ENCODE measurements at places on chromosomes 4 and X.
A peak's percentile ranks its signal among the peaks of the same experiment; 100 is the strongest.

DNA sequence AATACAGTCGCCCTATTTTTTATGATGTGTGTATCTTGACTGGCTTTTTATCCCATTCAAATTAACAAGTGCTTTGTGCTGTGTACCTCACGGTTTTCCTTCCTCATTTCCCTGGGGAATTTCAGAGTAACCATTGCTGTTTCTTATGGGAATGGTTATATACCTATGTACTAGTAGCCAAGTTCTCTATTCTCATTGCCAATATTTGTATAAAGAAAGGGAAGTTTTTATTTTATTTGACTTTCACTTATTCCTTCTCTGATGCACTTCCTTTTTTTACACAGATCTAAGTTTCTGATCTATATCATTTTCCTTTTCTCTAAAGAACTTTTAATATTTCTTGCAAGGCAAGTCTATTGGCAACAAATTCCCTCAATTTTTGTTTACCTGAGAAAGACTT lies 181.3 kb downstream of the SOWAHB start:
- no peak for DNase-seq

DNA sequence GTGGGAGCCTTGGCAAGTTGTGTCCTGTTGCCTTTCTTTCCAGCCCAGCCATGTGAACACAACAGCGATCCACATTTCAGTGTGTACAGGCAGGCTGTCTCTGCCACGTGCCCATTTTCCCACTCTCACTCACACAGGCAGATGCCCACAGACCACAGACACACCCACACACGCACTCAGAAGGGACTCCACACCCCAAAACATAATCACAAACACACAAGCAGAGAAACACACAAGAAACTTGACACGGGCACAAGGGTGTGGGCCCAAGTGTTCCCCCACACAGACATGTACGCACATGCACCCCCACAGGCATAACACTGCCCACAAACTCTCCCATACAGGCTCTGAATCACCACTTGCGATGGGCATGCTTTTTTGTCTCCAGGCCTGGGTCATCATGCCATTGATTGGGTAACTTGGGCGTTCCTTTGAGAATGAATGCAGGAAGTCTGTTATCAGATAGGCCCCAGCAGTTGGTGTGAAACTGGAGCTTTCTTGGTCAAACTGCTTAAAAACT lies 84.3 kb downstream of the NBDY start:
- no peak for DNase-seq

DNA sequence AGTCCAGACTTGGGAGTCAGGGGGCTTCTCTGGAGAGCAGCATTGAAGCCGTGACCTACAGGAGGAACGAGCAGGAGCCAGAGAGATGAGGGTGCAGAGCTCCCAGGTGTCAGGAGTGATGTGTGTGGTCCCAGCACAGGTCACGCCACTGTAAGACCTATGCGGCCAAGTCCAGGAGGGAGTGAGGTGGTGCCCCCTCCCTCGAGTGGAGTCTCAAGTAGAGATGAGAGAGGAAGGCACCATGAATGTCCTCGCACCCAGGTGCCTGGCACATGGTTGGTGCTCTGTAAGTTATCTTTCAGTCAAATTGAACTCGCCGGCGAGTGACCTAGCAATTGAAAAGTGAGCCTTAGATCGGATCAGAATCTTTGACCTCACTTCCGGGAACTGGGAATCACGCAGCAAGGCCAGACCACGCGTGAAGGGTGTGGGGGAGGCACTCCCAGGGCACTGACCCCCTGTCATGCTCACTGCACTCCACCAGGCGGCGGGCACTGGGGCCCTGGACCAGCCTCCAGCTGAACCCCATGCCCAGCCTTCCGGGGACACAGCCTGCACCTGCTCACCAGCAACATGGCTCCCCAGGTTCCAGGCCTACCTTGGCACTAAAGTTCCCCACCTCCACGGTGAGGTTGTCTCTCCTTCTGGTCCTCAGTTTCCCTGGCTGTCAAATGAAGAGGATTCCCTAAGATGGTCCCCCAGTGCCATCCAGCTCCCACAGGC lies 127.4 kb downstream of the HMX1 start:
- peak; percentile 47 for DNase-seq

GRCh38 chr4:80263541-80264351 lies 2.7 kb upstream of the FGF5 start:
- peak; percentile 63 for DNase-seq

DNA sequence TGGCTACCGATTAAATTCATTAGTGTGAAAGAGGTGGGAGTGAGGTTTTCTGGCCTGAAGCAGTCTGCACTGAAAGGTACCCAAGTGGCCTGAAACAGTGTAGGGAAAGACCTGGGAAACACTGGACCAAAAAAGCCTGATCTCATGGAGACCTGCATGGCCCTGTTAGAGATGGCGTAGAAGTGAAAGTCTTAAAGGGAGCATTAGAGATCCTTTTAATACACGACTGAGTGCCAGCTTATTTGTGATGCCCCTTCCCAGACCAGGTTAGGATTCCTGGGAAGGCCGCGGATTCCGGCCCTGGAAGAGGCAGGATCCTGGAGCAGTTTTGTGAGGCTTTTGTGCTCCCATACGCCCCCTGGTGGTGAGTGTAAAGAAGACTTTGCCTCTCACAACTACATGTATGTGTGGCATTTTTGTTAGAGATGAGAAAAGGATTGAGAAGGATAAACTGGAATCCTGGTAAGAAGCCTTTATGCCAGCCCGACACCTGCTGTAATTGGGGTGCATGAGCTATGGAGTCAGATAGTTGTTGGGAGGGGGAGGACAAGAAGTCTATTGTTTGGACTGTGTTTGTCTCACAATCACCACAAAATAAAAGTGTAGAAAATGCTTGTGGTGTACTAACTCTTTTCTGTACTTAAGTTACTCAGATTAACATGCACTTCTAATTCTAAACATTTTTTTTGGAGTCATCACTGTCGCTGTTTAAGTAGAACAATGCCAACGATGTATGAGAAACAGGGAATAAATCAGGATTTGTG lies 54.0 kb downstream of the JADE1 start:
- DNase-seq = peak; percentile 85

DNA sequence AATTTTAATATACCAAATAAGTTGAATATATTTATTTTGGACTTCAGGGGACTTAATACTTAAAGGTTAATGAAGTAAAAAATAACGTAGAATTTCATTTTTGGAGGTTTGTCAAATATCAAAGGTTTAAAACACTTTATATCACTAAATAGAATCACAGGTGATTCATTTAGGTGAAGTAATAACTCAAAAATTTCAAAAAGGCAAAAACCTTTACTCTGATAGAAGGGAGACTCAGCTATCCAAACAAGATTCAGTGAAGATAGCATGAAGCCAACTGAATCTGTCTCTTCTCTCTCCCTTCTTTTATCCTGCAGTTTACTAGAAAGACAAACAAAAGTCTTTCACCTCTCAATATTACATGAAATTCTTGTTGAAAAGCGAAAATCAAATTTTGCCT lies 110.2 kb upstream of the CYSLTR1 start:
- DNase-seq = no peak

- no peak for DNase-seq
Measured at GRCh38 chrX:44400588-44400987, 57.1 kb upstream of the EFHC2 start.

DNA sequence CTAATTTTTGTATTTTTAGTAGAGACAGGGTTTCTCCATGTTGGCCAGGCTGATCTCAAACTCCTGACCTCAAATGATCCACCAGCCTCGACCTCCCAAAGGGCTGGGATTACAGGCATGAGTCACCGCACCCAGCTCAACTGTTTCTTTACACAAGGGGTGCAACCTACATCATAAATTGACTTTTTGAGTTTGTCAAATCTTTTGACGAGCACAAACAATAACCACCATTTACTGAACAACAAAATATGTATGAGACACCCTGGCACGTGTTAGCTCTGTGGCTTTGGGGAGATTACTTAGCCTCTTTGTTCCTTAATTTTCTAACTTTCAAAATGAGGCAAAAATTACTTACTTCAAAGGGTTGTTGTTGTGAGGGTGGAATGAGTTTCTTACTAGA lies 23.5 kb upstream of the SLC34A2 start:
- DNase-seq = no peak

- DNase-seq = no peak
Measured at GRCh38 chr4:185421366-185422124, 4.2 kb downstream of the UFSP2 start.

GRCh38 chr4:146978641-146979040 lies 33.0 kb upstream of the TTC29 start:
- no peak for DNase-seq

DNA sequence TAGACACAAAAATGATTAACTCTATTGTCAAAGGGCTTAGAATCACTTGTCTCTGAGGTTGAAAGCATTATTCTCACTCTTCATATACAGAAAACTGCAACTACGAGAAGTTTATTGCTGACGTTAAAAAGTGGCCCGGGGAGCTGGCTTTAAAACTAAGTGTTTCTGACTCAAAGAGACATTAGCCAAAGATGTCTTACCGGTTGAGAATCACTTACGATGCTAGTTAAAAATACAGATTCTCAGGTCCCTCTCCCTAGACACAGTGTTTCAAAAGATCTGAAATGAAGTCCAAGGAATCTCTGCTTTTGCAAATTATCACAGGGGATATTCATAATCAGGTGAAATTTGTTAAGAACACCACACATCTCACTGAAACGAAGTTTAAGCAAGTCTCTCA lies 1.2 kb downstream of the GNPDA2 start:
- no peak for DNase-seq

DNA sequence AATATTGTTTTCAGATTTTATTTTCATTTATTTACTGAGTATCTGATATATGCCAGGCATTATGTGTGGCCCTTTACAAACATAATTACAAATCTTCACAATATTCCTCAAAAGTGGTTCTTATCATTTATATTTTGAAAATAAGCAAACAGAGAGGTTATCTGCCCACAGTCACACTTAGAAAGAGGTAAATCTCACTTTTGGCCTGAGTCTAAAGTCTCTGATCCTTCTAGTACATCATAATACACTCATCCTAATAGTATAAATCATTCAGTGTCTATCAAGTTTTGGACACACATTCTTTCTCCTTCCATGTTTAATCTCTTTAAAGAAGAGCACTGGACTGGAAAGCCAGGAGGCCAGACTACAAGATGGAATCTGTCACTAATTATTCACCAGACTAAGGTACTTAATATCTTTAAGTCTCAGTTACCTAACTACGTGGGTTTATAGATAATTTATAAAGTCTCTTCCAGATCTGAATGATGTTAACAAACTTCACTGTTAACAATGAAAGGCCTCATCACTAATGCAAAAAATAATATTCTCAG lies 281.3 kb downstream of the PPP3CA start:
- DNase-seq = no peak

DNA sequence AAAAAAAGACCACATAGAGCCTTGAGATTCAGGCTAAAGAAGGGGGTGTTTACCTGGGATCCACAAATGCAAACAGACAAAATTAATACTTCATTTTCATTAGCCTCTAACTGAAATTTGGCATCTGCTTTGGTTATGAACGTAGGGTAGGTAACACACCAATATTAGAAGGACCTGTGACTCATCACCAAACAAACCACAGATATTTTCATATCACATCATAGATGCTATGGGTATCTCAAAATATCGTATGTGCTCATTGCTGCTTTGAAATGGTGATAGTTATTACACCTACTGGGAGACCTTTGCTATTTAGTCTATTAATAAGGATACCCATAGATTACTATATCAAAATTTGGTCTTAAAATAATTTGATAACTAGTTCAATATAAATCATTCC lies 180.6 kb upstream of the MAP3K15 start:
- DNase-seq = no peak

DNA sequence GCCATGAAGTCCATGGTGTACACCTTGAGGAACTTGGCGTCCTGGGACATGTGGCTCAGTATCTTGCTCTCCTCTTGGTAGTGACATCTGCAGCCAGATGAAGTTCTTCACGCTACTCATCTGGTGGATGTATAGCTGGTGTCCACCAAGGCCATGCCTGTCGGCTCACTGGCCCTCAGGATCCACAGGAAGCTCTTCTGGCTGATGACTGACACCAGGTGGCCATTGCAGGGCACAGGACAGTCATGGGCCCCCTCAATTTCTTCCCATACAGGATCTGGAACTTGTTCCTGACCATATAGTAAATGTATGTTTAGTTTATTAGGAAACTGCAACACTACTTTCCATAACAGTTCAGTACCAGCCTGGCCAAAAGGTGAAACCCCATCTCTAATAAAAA lies 10.3 kb upstream of the CLCN5 start:
- no peak for DNase-seq

GRCh38 chr4:131316086-131316485 lies 1833.0 kb upstream of the PCDH10 start:
- no peak for DNase-seq

DNA sequence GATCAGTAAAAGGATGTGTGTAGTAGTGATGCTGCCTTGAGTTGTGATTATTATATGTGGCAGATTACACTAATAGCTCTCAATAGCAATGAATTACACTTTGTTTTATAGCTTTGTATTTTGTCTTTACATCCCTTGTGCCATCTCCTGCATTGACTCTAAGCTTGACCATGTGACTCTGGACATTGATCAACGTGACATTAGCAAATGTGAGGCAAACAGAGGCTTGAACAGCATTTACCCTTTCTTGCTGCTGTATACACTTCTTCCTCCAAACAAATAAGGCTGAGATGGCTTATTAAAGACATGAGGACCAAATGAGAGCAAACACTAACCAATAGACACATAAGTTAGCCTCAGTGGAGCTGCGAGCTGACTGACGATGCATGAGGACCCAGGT lies 63.5 kb downstream of the MAD2L1 start:
- no peak for DNase-seq

DNA sequence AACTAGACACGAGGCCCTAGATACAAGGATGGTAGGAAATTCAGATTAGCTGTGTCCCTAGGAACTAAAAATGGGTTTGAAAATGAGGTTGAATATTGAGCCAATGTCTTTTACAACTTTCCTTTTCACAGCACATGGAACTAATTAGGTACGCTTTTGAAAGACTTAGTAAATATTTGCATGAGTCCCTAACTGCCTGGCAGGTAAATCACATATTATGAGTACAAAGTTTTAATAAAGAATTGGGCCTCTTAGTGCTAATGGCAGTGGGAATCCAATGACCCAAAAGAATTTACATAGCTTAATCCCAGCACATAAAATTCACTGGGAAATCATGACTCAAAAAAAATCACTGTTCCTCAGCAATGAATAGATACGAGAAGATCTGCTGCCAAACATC lies 16.8 kb downstream of the MUC7 start:
- DNase-seq = no peak

DNA sequence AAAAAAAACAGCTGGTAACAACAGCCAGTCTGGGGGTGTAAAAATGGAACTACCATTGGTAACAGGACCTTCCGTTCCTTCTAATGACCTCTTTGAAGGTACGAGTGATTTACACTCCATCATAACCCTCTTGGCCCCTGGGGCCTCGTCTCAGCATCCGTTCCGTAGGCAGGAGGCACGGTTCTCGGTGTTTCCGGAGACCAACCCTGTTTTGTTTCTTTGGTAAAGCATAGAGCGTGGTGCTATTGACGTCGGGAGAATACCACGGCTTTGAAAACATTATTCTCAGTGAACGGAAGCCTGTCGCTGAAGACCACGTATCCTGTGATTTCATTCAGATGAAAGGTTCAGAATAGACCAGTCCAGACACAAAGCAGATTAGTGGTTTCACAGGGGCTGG lies 198.9 kb downstream of the ASMT start:
- no peak for DNase-seq

Measured in retina (tissue), 1 donor.